ENCODE measurements at places on chromosomes 13 and 19.

DNA sequence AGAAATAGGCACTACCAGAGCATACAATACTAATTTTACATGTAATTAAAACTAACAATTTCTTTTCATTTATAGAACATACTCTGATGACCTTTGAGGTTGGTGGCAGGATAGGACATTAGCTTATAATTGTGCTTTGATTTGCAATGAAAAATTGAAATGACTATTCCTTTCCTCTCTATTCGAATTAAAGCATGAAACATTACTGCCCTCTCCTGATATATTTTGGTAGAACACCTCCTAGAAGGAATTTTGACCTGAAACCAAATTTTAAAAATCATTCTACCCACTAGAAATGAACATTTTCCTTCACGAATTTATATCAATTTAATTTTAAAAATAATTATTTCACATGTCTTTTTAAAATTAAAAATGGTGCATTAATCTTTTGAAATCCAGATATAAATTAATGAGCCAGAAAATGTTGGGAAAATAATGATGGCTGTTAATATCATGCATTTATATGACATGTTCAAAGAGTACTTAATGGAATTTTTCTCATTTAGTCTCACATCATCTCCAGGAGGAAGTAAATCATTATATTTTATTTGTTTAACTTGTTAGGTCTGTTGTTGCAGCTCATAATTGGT, 556.3 kb upstream of the ARGLU1 start:
- no peak for DNase-seq

- no peak for DNase-seq
Measured at GRCh38 chr19:16380943-16381755, 56.5 kb downstream of the KLF2 start.

DNA sequence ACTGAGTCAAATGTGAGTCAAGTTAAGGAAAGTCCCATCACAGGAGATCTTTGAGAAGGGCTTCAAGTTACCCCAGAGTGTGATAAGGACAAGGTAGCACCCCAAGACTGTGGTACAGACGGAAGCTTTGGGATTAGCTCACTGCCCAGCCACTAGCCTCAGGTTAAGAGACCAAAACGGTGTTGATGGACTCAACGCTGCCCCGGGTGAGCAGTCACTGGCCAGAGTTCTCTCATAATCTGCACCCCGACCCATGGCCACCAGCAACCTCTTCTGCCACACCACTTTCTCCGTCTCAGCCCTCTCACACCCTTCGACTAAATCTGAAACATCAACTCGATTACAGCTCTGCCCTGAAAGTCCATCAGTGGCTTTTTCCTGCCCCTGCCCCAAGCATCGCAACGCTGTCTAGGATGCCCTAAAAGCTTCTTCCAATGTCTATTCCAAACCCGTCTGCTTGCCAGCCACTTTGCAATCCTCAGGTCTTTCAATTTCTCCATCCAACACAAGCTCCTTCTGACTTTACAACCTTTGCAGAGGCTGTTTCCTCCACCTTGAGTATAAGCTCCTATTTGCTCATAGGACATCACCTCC, 5.6 kb downstream of the HNRNPL start:
- no peak for DNase-seq

DNA sequence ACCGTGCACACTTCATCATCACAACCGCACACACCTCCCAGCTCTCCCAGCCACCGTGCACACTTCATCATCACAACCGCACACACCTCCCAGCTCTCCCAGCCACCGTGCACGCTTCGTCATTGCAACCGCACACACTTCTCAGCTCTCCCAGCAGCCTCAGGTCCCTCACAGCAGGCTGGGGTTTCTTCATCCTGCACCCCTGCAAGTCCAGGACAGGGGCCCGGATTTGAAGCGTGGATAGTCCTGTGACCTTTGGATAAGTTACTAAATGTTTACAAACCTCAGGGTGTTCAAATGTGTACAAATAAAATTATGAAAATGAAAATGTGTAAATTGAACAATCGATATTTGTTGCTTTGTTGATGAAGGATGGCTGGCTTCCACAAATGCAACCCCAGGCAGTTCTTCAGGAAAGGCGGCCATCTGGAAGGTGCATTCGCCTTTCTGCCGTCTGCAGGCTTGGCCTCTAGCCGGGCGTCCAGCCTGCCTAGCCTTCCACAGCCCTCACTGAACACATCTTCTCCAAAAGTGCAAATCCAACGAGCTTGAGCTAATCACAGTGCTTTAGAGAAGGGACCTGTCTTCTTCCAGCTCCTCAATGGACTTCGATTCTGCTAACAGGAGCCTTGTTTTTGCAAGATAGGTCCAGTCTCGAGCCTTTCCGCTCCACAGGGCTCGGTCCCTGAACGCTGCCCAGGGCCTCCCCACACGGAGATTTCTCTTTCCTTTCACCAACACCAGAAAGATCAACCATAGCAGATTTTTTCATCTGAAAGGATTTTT, 74.2 kb downstream of the SPACA7 start:
- no peak for DNase-seq

GRCh38 chr13:104315606-104316005, 1249.4 kb upstream of the SLC10A2 start:
- no peak for DNase-seq

DNA sequence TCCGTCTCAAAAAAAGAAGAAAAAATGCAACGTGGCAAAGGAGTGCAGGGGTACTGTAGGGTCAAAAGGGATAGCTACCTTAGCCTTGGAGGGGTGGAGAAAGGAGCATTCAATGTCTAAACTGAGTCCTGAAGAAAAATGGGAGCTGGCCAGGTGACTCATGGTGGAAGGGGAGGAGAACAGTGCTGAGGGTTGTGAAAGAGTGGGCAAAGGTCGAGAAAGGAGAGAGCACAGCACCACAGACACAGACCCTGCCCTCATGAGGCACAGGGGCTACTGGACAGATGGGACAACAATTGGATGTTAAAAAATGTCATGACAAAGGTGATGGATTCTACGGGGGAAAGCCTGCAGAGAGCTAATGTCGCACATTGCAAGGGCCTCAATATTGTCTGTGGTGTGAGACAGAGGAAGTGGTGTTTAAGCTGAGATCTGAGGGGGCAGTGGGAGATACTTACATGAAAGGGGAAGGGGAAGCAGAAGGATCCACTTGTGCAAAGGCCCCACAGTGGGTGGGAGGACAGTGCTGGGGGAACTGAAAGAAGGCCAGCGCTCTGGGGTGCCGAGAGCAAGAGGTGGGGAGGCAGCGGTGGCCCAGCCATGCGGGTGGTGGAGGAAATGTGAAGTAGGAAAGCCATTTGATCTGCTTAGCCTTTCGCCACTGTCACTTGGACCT, 42.9 kb upstream of the URAD start:
- DNase-seq: no peak

DNA sequence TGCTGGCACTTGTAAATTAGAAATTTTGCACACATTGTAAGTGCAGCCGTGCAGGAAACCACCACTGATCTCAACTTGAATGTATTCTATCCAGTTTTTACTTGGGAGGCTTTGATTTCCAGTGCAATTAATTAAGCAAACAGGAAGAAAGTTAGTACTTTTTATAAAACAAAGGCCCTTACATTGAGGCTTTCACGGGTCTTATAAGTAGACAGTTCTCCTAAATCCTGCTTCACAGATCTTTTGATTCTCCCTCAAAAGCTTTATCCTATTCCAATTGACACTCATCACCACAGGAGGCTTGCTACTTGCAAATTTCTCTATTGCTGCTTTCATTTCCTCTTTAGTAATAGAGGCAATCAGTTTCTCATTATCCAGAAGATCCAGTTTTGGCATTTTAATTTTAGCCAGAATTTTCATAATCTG, 90.1 kb downstream of the ERCC5 start:
- no peak for DNase-seq

DNA sequence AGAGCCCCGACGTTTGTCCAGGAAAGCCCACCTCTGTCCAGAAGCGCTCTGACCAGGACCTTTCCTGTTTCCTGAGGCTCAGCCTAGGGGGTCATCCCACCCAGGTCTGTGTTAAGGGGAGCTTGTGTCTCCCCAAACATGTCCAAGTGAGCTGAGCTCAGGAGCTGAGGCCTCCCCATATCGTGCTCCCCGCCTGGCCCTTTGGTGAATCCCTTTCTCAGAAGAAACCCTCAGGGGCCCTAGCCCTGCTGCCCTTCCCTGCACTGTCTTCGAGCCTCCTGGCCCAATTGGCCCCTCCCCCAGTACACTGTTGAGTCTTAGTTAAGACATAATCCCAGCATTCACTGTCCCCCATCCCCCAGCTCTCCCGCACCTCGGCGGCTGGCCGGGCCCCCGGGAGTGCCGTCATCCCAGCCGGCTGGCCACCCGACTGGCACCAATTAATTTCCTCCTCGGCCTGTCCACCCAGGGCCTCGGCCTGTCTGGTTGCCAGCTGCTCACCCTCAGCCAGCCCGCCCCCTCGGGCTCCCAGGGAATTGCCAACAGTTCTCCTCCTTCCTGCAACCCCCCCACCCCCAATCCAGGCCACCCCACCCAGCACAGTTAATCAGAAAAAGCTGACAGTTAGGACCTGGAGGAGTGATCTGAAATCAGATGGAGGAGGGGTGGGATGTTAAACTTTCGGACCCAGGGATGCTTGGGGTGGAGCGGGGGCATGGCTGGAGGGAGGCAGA, 13.6 kb downstream of the IER2 start:
- DNase-seq: peak; percentile 31

DNA sequence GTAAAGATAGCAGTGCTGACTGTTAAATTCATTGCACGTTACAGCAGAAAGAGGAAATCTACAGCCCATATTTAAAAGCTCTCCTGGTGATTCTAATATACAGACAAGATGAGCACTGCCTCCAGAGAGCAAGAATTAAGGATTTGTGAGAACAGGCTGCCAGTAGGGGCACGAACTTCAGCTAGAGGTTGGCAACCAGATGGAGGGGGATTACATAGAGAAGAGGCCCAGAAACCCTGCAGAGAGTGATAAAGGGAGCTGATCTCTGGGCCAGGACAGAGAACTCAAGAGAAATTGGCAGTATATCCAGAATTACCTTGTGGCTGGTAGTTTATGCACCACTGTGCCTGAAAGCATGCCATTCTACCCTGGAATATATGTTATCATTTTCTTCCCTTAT, 144.8 kb downstream of the UFM1 start:
- no peak for DNase-seq

- no peak for DNase-seq
Measured at GRCh38 chr19:29378126-29378525, 147.7 kb upstream of the VSTM2B start.

DNA sequence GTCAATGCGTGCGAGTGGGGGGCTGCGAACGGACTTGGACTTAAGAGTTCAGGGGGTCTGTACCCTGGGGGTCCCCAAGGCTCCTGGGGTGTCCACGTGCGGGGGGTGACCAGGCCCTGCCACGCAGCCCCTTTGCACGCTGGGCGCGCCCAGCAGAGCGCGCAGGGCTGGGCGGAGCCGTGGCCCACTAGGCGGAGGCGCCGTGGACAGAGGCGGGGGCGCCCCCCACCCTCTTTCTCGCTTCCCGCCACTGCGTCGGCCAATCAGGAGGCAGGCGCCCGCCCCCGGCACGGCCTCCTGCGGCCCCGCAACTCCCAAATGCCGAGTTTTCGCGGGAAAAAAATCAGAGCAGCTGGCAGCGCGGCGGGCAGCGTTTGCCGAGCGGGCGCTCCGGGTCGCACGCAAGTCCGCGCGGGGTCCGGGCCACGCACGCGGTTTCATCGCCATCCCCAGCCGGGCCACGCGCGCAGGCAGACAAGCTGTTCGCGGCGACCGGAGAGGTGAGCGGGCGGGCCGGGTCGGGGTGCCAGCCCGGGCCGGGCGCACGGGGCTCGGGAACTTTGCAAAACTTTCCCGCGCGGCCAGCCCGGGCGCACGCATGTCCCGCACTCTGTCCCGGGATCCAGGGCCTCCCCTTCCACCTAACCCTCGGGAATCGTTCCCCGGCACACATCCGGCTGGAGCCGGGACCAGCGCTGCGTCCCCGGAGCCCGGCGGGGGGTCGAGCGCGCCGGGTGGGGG, at the start of gene UHRF1:
Gene UHRF1 (plus strand): TSS at position 346 of the 741 bp plus-strand sequence. CDS start 1,385 bp downstream, outside the sequence.
- no peak for DNase-seq

DNA sequence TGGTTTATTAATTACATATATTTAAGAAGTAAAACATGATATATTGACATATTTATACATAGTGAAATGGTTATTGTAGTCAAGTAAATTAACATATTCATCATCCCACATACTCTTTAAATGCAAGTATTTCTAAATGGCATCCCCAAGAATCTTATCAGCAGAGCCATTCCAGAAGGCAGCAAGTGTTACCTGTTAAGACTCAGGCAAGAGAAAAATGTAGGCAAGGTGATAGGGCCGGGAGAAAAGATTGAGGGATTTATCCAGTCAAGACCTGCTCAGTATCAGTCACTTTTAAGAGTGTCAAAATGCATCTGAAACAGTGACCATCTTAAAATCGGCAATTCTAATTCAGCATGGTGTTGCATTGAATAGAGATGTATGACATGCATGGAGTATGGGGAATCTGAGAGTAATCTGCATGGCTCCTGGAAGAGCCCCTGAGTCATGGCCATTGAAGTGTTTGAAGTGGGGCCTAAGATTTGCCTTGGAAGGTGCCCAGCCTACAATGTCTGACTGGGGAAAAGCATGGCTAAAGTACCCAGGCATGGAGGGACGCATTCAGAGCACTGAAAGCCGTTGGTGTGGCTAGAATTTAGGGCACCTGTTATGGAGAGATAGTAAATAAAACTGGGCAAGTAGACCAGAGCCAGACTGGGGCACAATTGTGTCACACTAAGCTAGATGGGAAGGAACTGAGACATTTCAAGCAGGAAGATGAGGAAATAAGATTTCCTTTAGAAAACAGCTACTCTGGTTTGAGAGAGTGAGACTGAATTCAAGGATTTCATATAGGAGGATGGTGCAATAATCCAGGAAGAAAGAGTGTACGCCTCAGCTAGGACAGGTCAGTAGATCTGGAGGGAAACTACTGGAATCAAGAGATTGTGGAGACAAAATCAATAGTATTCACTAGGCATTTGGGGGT, 25.0 kb upstream of the C1QTNF9B start:
- no peak for DNase-seq

GRCh38 chr19:51253088-51253806, 2.4 kb downstream of the SIGLECL1 start:
- DNase-seq: no peak

DNA sequence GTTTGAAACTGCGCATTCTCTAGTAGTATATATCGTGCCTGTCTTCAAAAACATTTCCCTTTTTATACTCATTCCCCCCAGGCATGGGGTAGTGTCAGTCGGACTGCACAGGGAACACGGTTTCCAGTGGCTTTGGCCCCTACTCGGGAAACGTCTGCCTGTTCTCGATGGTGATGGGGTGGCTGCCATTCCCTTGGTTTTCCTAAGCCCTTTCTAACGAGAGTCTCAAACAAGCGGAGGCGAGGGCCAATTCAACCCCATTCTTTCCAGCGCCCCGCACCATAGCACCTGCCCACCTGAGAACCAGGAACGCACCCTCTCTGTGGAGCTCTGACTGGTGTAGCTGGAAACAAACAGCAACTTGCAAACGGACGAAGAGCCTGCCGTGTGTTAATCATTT, 127.6 kb downstream of the STK24 start:
- no peak for DNase-seq

Data from activated T-cell treated with anti-CD3 and anti-CD28 coated beads for 1 hour (primary cell).